ENCODE measurements at places on chromosomes 5 and 9.
A peak's percentile ranks its signal among the peaks of the same experiment; 100 is the strongest.

- DNase-seq: no peak
Observed at GRCh38 chr5:157357823-157358222, 91.9 kb downstream of the CYFIP2 start.

DNA sequence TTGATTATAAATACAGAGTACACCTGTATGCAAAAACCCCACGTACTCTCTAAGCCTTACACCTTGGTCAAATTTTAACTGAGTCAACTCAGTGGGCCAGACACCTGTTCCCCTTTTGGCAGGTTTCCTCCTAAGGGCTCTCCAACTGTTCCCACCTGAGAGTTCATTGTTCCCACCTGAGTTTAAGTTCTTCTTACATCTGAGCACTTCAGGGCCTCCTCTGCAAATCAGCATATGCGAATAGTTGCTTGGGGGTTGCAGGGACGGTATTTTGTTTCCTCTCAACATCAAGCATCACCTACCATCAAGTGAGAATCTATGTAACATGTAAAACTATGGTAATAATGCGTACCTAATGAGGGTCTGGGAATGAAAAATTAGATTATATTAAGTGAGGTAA lies 300.0 kb downstream of the PIK3R1 start:
- no peak for DNase-seq

DNA sequence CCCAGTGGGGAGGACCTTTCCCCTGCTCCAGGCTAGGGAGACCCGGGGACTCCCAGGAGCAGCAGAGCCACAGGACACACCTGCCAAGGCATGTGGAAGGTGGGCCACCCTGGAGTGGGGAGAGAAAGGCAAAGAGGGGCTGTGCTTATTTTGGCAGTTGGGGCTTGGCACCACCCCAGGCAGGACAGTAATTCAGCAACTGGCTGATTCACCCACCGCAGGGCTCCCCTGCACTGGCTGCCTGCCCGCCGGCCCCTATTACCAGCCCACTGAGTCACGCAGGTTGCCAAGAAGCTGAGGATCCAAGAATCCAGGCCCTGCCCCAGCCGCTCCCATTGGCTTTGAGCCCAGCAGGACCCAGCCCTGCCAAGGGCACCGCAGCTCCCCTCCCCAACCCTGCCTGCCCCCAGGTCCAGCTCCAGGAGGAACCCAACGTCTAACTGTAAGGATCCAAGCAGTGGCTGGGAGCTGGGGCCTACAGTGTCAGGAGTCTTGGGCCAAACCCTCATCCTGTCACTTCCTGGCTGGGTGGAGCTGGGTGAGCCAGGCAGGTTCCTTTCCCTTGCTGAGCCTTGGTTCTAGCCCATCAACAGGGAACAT lies 14.2 kb upstream of the RALGDS start:
- DNase-seq: peak; percentile 83

GRCh38 chr9:98555651-98556465 lies 152.9 kb downstream of the GABBR2 start:
- DNase-seq: no peak

GRCh38 chr5:42591015-42591414 lies 165.6 kb upstream of the CCDC152 start:
- peak; percentile 55 for DNase-seq

DNA sequence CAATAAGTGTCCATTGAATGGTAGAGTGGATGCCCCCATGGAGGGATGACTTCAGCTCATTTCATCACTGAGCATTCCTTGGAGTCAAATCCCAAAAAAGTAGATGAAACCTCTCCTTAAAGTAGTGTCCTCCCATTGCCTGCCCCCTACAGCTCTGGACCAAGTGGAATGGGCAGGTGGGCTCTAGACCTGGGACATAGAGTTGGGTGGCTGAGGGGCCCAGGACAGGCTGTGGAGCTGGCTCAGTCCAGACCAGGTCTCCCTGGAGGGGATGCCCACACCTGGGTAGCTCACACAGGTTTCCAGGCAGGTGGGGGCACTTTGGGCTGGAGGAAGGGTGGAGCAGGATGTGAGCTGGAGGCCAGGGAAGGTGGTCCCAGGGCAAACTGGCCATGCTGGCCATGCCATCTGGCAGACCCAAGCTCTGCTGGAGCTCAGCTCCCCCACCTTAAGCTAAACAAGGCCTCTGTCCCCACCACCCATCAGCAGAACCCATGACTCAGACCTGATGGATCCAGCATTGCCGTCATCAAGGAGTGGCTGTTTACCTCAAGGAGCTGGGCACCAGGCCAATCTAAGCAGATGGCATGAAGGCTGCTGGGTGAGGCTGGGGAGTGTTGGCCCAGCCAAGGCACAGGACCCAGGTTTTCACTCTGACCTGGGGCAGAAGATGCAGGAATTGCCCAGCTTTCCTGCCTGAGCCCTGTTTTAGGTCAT lies 6.2 kb upstream of the SPINK4 start:
- DNase-seq: peak; percentile 95

- DNase-seq: no peak
Observed at GRCh38 chr5:9198394-9198793, 347.5 kb downstream of the SEMA5A start.

DNA sequence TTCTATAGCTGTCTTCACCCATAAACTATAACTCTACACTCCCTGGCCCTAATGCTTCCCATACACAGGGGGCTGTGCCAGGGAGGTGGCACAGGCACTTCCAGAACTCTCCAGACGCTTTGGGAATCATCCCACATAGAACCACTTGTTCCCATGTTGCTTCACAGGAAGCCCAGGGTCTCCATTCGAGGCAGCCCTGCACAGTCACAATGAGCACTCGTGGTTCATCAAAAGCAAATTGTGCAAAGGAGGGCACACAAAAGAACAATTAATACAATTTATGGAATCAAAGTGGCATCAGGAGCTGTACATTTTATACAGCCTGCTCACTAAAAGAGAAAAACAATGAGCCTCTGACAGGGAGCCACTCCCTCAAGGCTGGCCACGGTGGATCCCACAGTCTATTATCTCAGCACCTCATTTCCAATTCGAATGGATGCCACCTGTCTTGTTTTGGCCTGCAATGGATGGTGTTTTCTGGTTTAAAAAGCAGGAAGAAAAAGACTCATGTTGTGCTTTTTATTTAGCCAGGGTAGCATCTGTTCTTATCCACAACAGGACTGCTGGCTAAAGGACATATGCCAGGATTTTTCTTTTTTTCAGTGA lies 354.8 kb downstream of the ENC1 start:
- DNase-seq: no peak

GRCh38 chr9:114626415-114627020 lies 15.4 kb downstream of the TMEM268 start:
- no peak for DNase-seq
